ENCODE measurements at places on chromosomes 5 and 9. TPM values are rescaled to one million over a fixed set of nuclear protein-coding genes. Genes with fewer than 3 reads are reported as not detected.

Gene KCNN2
- 34.6 TPM for total RNA-seq

Gene PCDHGC3
- 35.6 TPM for total RNA-seq

Gene MSX2
- total RNA-seq = not detected

Gene AFAP1L1
- total RNA-seq = 3.7 TPM

Gene TAL2
- total RNA-seq = 3.0 TPM

Gene EQTN
- 1.6 TPM for total RNA-seq

Gene AGPAT2
- total RNA-seq = 2.2 TPM

Gene RNF183
- total RNA-seq = not detected
